ENCODE measurements at places on chromosomes 16 and 17.

DNA sequence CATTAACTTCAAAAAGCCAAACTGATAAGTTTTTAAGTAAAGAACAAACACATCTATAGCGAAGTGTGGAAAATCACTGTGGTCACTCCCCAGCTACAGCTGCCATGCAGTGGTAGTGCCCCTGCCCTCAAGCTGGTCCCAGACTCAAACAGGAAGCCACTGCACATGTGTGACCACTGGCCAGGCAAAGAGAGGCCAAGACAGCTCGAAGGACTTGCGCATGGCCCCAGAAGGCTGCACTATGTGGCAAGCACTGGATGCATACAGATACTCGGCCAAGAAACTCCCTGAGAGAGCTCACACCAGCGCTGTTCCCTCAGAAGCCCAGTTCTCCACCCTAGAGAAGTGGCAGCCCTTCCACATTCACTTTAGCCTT lies 82.4 kb downstream of the ANKRD11 start:
- DNase-seq: no peak

DNA sequence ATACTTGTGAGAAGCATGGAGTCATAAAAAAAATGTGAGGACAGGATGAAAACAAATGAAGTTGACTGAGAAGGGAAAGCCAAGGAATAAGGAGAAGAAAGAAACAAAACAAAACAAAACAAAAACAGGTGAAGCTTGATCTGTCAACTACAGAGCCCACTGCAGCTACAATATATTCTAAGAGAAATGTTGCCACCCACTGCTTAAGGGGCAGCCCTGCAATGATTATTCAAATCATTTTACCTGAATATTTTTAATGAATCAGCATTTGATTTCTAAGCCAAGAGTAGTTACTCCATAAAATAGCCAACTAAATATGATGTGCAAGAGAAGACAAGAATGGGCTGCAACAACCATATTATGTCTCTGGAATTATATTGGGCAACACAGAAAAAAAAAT lies 252.0 kb upstream of the KIF2B start:
- no peak for DNase-seq

- no peak for DNase-seq
These were observed 10.4 kb downstream of the ADAM11 start for GRCh38 chr17:44769230-44769629.

- DNase-seq: no peak
These were observed 28.0 kb downstream of the ADGRG5 start for GRCh38 chr16:57570301-57571070.

GRCh38 chr17:57859601-57860413 lies 10.0 kb upstream of the MRPS23 start:
- no peak for DNase-seq

- DNase-seq: peak; percentile 57
These were observed 1.5 kb upstream of the MARF1 start for GRCh38 chr16:15644267-15644961.

DNA sequence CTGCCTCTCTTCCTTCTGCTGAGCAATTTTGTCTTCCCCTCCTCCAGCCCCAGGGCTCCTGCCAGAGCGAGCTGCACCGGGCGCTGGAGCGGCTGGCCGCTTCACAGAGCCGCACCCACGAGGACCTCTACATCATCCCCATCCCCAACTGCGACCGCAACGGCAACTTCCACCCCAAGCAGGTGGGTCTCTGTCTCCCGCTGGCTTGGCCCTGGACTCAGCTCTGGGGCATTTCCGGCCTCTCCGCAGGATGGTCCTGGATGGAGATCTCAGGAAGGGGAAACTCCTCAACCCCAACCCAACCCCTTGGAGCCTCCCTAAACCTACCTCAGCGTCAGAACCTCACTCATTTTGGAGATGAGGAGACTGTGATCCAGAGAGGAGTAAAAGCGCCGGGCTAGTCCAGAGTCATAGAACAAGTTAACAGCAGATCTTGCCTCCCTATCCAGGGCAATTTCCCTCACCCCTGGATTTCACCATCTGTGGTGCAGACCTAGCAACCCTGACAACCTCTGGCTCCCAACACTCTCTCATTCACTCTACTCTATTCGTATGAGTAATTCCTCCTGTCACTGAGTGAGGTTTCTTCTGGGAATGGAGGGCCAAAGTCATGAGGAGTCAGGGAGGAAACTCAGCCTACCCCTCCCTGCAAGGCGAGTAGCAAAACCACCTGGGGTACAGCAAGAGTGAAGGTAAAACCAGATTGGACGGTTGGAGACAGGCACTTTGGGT lies 10.8 kb downstream of the IGFBP4 start:
- no peak for DNase-seq

Data from tongue (tissue), 3 donors.